GM23338 (cell line): ENCODE measurements at places on chromosomes 3 and 15.

- no peak for DNase-seq
These were observed 4.7 kb downstream of the PLA2G4F start for GRCh38 chr15:42151736-42152135.

GRCh38 chr3:195025884-195026200, 245.1 kb downstream of the XXYLT1 start:
- no peak for DNase-seq

DNA sequence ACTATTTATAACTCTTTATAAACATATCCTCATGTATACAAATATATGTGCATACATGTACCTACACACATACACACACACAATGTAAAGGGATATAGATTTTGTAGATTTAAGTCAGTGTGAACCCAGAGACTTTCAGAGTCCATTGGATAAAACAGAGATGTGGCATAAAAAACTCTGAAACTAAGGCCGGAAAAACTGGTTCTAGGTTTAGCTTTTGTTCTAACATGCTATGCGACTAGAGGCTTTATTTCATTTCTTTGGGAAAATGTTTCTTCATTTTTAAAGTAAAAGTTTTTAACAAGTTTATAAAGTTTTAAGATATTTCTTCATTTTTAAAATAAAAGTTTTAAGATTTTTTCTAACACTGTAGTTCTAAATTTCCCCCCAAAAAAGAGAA, 36.7 kb downstream of the ZPLD1 start:
- DNase-seq = no peak

DNA sequence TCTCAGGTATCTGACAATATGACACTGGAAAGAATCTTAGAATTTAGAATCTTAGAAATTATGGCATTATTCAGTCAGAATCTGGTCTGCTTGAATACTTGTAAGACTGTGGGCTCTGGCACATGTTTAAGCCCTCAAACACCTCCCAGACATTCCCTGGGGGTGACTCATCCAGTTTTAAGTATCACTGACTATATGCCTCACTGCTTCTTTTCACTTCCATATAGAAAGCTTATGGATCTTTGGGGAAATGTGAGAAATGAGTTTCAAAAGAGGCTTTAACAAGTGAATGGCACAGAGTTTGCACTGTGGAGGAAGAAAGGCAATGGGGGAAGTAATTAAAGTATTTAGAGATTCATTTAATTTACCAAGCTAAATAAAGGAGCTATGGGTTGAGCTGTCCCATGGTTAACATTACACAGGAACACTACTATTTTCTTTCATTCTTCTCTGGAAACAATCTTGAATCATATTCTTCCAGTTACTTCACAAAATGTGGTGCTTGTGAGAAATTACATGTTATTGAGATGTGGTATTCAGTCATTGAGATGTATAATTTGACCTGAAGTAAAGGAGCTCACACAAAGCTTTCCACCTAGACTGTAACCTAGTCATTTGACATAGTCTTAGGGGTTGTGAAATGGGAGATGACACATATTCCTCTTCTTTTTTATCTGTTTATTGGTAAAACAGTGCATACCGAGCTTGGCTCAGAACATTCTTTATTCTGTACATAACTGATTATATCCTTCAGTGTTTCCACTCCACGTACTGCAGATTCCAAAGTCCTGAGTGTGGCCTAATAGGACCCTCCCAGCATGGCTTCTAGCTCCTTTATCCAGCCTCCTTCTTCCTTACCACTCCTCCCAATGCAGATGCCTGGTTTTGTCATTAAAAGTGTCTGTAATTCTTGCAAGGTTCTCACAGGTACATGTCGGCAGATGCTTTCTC, 544.6 kb upstream of the NECTIN3 start:
- DNase-seq = peak; percentile 61

- no peak for DNase-seq
These were observed 8.8 kb downstream of the NEK10 start for GRCh38 chr3:27360113-27361078.

GRCh38 chr3:125281381-125281780, 68.8 kb upstream of the SLC12A8 start:
- DNase-seq = no peak

- no peak for DNase-seq
These were observed 131.0 kb downstream of the GABRG3 start for GRCh38 chr15:27101982-27102381.

DNA sequence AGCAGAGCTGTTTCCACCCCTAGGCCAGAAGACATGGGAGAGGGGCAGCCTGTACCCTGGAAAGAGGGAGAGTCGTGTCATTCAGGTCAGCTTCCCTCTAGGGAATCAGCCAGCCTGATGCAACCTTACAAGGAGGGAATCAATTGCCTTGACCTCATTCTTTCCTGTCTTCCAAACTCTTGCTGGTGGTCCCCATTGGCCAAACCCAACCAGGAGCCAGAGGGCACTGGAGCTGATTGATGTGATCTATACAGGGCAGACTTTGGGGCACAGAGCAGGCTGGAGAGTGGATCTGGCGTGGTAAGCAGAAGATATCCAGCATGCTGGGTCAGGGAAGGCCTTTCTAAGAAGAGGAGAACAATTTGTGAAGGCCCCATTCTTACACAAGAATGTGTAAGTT, 19.1 kb upstream of the MAGEF1 start:
- no peak for DNase-seq

GRCh38 chr3:186577521-186577920, 7.0 kb downstream of the DNAJB11 start:
- DNase-seq = no peak

DNA sequence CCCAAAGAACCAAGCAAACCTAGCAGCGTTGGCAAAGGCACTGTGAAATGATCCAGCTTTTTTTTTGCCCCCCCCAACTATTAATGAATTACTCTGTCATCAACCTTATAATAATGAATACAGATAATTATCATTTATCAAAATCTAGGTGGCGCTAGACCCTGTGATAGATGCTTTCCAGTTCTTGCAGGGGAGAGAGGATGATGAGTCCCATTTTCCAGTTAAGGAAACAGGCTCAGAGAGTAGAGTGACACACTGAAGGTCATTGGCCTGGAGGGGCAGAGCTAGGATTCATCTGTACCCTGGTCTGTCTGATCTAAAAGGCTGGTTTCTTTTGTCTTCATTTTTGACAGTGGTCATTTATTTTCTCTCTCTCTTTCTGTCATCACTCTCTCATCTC, 5.0 kb downstream of the ACOX2 start:
- peak; percentile 43 for DNase-seq

DNA sequence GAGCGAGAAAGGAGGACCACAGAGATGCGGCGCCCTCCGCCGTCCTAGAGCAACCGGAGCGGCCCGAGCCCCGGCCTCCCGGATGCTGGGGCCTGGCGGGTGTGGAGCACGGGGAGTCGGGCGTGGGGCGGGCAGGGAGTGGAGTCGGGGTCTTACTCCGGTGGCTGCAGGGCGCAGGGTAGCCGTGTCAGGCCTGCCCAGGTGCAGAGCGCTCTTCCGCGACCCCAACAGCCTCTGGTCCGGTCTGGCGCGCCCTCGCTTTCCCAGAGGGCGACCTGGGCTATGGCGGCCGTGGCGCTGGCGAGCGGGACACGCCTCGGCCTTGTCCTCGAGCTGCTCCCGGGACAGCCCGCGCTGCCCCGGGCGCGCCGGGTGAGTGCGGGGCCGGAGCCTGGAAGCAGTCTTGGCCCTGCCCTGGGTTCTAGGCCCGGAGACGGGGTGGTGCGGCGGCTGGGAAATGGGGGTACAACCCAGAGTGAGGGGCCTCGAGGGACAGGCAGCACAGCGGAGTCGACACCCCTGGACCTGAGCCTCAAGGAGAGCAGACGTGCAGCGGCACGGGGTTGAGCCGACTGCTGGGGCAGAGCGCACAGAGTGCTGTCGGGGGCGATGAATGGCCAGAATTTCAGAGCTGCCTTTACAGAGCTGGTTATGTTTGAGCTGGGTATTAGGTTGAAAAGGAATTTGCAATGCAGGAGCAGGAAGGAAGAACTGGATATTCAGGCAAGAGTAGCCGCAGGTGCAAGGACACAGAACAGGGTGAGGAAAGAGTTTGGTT, at the start of gene ZNF662:
ZNF662 (plus strand) TSS at position 73 of the 778 bp plus-strand sequence. CDS start 1,973 bp downstream, outside the sequence.
- peak; percentile 27 for DNase-seq

GRCh38 chr15:62739082-62739481, 303.5 kb upstream of the TPM1 start:
- no peak for DNase-seq

DNA sequence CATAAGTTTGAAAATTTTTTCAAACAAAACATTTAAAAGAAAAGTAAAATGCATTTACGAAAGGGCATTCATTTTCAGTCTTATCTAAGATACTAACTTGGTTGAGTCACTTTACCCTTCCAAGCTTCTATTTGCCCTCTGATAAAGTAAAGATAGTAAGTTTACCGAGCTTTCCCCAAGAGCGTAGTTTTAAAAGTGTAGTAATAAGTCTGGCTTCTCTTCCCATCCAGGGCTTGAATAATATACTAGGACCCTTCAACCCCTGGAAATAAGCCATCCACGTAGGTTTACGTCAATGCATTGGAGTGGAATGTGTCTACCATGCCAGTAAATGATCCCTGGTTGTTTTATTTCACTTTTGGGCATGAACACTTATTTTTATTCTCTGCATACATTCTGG, 608.3 kb downstream of the NTRK3 start:
- no peak for DNase-seq

DNA sequence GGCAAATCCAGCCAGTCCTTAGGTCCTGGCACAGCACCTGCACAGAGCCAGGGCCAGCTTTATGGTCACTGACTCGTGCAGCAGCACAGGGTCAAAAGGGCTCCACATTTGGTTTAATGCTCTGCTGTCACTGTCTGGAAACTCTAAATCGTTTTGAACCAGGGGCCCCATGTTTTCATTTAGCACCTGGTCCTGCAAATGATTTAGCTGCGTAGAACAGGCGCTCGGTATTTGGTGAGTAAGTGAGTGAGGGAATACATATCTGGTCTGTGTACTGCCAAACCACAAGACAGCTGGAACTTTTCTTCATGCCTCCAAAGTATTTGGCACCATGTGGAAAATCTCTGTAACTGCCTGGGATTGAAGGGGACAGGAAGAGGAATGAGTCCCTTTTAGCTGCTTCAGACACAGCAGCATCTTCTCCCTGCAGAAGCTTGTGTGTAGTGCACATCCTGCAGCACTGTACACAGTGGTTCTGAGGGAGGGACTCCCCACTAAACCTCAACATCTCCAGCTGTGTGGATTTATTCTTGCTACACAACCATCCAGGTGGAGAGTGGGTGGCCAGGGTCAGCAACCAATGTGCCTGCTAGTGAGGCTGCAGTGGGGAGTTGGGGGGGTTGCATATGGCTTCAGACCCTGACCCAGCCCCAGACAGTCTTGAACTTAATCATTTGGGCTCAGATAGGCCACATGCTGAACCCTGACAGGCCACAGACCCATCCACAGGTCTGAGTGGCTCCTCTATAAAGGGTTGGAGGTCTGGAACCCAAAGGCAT, 1.1 kb downstream of the SH2D7 start:
- DNase-seq = no peak

DNA sequence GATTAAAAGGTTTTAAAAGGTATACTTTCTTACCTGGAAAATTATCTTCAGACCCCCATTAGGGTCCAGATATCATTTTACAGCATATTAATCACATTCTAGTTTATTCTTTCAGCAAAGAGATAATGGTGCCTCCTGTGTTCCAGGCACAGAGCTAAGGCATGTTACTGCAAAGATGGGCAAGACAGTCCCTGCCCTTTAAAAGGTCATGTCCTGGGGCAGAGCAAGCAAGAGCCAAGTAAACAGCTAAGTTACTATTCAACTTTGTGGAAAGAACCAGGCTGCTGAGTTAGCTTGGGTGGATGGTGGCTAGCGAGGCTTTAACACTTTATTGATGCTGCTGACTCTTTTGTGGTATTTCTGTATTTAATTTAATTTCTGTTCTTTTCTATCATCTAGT, 75.0 kb downstream of the LRRC28 start:
- DNase-seq = no peak
